ENCODE measurements at places on chromosomes 11 and 22. TPM values are rescaled to one million over a fixed set of nuclear protein-coding genes. Genes with fewer than 3 reads are reported as not detected.

DNA sequence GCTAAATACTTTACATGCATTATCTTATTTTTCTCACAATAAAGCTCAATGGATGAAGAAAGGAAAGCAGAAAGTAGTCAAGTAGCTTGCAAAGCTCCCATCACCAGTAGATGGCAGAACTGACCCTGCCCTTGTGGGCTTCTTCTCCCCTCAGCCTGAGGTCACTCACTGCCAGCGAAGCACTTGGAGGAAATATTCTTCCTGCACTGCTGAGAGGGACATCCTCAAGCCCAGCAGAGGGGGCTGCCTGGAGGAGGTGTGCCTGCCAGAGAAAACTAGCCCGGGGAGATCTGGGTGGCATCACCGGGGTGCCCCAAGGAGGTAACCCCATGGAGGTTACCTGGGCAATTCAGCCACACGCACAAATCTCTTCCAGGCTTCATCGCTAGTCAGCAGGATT lies 6.6 kb downstream of the APOL4 start:
- DNase-seq: no peak

GRCh38 chr11:44805596-44805995 lies 78.8 kb downstream of the TSPAN18 start:
- DNase-seq: no peak

The TREH gene
- total RNA-seq: not detected

The TYR gene
- total RNA-seq: not detected

GRCh38 chr11:93747122-93747521 lies 5.7 kb downstream of the C11orf54 start:
- no peak for DNase-seq

DNA sequence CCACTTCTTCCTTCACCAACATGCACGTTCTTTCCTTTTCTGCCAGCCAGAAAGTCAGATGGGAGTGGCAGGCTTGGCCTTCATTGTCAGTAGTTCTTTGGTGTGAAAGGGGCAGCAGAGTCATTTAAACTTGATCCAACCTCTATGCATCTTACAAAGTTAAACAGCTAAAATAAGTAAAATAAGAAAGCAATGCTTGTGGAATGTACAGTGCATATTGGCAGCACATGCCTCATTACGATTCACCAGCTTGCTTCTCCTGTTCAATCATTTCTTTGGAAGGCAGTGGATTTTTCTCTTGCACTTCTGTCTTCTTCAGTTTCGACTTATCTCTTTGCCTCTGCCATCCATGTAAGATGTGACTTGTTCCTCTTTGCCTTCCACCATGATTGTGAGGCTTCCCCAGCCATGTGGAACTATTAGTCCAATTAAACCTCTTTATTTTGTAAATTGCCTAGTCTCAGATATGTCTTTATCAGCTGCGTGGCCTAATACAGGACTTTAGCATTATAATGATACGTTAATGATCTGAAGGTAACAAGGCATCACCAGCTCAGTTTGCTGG lies 14.8 kb downstream of the LGALS12 start:
- no peak for DNase-seq

GRCh38 chr11:116742104-116742503 lies 30.7 kb downstream of the BUD13 start:
- DNase-seq: no peak

GRCh38 chr22:35864545-35865165 lies 147.0 kb downstream of the APOL5 start:
- no peak for DNase-seq

DNA sequence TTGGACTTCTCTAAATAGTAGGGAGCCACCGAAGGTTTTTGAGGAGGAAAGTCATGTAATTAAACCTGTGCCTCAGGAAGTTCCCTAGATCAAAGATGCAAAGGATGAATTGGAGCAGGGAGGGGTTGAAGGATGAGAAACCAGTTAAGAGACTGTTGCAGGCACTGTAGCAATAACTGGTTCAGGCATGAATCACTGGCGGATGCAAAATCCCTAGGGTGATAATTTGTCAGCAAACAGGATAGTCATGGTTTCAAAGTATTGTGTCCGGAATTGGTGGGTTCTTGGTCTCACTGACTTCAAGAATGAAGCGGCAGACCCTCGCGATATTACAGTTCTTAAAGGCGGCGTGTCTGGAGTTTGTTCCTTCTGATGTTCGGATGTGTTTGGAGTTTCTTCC lies 19.9 kb downstream of the TRIOBP start:
- DNase-seq: no peak

DNA sequence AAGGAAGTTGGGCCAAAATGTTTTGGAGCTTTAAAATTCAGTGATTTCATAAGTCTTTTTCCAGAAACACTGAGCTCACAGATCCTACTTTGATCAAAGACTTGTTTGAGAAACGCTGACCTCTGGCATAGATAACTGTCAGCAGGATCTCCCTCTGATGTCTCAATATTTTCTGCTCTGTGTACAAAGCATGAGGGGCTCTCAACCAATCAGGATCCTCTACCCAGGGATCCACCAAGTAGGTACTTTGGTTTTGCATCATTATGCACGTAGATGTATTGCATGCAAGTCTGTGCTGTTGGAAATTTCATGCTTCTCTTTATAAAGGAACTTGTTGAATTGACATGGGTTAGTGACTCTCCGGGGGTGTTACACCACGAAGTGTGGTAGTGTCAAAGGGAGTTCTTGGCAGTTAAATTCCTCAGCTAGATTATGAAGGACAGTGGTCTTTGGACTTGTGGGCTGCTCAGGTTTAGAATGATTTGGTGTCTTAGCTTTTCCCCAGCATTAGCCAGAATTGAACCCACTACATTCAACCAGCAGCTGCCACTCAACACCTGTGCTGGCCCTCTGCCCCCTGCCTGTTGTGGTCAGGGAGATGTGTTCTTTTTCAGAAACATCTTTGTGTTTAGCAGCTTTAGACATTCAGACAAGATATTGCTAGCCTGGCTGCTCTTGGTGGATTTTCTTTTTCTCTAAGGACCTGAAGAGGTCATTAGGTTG lies 1.7 kb upstream of the DIXDC1 start:
- no peak for DNase-seq

The SOX6 gene
- total RNA-seq: 0.27 TPM

DNA sequence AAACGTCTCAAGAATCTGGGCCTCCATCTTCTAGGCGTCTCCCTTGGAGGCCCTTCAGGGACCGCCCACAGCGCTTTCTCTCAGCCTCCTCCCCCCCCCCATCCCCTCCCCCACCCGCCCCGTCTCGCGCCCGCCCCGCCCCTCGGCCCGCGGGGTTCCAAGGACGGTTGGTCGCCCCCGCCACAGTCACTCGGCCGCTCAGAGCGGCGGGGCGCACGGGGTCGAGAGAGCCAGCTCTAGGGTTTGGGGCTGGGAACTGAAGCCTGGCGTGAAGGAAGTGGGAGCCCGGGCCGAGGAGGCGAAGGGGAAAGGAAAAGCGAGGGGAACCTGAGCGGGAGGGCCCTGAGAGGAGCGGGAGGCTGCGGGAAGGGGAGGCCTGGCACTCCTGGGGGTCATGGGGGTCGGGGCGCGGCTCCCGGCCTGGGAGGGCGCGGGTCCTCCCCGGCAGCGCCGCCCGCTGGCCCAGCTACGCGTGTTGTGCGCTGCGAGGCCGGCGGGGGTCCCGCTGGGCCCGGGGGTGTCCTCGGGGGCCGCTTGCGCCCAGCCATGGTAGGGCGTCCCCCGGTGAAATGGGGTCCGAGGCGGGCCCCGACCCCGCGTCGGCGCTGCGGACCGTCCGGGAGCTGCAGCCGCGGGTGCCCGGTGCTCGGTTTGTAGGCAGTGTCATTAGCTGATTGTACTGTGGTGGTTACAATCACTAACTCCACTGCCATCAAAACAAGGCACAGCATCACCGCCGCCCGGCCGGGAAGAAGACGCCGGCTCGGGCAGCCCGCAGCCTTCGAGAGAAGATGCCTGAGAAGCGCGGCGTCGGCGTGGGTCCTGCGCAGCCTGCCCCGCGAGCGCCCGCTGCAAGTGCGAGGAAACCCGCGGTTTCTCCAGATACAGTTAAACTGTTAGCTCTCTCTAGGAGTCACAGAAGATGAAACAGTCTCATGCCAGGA lies at the start of gene BTG4:
TSS of gene BTG4 (minus strand) at position 91 of the 944 bp plus-strand sequence. CDS start 13,610 bp downstream, outside the sequence.
- no peak for DNase-seq

DNA sequence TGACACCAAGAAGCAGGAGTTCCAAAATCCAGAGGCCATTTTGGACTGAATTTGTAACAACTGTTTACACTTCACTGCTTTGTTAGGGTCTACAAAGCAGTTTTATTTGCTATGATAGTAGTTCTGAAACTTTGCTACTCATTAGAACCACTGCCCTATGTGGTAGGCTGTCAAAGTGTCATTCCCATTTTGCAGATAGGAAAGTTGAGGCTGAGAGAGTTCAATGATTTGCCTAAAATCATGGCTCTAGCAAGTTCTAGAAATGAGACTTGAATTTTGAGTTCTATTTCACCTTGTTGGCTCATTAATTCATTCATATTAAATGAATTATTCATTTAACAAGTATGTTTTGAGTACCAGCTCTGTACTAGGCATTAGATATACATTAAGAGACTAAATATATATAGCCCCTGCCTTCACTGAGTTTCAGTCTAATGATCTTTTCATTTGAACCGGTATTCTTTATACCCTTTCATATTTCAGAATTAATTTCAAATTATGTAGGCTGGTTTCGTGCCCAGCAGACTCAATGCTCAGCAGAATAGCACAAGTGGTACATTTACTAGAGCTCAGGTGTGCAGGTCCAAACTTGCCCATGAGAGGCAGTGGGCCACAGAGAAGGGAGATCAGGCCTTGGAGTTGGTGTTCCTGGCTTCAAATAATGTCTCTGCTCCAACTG lies 93.5 kb downstream of the ME3 start:
- no peak for DNase-seq

- no peak for DNase-seq
These were observed 62.7 kb downstream of the DBX1 start for GRCh38 chr11:20097319-20098221.

DNA sequence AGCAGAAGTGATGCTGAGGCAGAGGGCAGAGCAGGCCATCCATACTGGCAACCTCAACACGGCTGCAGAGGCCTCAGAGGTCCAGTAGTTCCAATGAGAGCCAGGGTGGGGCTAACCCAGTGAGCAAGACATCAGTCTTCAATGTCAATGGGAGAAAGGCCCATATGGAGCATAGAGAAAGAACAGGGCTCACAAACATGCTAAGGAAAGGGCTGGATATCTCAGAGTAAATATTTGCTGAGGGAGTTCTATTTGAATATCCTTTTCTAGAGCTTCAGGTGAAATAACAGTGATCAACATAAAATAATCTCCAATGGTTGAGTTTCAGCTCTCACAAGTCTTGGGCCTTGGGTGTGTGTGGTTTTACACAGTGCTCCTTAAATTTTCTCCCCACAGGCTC lies 50.8 kb upstream of the CCDC90B start:
- no peak for DNase-seq

The GPR83 gene
- not detected for total RNA-seq

DNA sequence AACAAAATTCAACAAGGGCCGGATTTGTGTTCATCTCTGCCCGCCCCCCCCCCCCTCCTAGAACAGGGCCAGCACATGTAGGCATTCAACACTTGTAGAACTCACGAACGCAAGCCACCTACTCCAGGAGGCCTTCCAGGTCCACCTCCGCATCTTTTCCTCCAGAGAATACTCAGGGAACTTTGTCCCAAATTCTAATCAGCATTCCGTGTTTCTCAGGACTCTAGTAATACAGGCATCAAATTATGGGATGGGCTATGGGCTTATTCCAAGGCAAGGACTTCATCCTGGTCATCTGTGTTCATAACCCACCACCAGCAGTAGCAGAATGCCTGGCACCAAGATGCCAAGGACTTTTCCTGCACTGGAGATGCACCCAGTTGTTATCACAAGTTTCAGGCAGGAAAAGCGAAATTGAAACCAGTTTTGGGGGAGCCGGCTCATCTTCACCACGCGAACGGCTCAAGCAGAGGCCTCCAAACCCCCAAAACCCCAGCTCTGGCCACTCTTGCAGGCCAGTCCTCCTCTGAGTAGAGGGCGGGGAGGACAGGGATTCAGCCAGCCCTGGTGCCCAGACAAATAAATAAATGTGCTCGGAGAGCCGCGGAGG lies 462 bp downstream of the UBE2L6 start:
- DNase-seq: no peak

The FAM89B gene
- 53.3 TPM for total RNA-seq
